ENCODE measurements at places on chromosomes 6 and 20. TPM values are rescaled to one million over a fixed set of nuclear protein-coding genes. Genes with fewer than 3 reads are reported as not detected.

Gene UCKL1
- 10.8 TPM for total RNA-seq

- DNase-seq = no peak
Observed at GRCh38 chr20:2261046-2261485, 34.7 kb upstream of the TGM3 start.

- DNase-seq = no peak
Observed at GRCh38 chr6:80468398-80468797, 361.9 kb downstream of the BCKDHB start.

DNA sequence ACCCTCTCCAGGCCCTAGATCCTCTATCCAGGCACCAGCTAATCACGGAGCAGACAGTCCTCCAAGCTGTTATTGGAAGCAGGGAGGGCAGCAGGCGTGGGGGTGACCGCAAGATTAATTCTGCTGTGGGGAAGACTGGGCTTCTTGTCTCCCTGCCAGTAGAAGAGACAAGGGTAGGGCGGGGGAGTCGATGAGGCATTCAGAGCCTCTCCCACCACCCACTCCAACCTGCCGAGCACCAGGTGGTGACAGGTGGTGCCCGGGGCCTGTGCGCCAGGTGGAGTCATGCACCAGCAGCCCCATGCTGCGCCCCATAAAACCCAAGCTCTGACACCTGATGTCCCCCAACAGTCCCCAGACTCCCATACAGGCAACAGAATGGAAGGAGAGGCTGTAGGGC is 89.6 kb downstream of the CDH22 start:
- DNase-seq = no peak

DNA sequence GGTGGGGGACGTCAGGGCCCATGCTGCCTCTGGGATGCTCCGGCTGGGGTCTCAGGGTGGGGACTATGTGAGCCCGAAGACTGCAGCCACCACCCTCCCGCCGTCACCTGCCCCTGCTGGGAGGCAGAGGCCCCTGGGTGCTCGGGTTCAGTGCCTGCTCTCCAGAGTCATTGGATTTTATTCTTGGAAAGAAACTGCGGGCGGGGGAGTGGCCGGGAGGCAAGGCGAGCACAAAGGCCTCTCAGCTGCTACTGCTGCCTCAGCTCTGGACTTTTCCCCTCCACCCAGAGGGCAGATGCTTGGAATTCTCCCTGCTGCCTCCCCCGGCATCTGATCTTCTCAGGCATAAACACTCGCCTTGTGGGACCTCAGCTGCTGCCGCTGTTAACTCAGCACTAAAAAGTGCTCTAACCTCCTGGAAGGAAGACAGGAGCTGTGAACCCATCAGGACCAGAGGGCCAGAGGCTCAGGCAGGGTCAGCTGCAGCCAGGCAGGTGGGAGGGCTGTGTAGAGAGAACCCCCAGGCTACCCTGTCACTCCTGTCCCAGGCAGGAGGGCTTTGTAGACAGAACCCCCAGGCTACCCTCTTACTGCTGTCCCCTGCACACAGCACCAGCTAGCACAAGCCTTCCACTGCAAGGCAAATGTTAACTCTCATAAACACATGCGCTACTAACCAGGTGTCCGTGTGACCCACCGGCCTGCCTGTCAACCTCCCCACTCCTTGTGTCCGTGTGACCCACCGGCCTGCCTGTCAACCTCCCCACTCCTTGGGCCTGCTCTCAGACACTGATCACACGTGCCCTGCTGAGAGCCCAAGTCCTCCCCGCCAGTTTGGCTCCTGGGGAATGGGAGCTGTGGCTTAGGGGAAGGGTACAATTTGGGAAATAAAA is 9.4 kb upstream of the FRMD1 start:
- DNase-seq = peak; percentile 85

Gene GNMT
- not detected for total RNA-seq

DNA sequence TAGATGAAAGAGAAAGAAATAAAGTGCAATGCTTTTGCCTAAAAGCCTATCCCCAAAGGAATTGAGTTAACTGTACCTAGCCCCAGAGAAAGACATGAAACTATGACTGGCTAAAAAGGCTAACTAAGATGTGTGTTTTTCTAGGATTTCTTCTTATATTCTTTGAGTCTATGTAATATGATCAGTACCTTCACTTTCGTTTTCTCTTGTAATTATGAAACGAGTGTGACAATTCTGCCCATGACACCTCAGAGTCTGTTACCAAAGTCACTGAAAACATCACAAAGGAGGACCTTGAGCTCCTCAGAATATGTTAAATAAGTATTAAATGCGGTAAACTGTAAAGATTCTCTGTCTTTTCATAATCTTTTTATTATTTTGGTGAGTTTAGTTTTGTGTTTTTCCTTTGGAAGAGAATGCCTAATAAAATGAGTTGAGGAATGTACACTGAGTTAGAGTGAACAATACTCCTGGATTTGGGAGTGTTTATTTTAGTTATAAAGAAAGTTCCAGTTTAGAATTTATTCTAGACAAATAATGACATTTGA is 141.3 kb downstream of the FUT9 start:
- no peak for DNase-seq

DNA sequence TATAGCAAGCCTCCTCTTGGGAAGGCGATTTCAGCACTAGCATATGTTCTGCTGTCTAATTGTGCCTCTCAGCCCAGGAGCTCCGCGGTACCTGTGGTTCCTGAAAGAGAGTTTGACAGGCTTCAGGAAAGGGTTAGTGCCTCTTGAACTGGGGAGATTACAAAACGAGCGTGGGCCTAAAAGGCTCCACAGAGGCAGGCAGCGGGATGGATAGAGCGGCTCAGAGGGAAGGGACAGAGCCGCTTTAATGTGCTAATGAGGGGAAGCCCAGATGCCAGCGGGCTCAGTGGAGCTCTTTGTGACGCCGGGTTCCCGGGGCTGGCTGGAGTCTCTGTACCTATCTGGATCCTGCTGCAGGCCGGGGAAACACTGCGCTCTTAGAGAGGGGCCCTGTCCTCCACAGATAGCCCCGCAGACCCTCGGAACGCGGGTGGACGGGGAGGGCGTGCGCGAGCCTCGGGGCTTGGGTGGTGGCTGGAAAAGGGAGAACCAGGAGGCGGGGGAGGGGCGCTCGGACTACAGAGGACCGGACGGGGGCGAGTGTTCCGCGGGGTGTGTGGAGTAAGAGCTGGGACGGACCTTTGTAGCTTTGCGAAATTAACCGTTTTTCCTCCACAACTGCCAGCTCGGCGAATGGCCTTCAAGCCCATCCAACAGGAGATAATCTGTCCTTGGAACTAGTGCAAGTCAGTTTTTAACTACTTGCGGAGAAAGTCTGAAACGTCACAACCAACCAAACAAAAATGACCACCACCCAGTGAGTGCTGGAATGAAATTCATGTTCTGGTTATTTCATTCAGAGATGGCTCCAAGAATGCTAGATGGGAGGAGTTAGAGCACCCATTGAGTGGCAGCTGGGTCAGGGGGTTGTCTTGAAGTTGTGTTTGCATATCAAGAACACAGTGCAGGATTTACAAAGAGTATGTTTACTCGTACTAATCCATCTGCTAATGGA is 13.0 kb downstream of the SLC35F1 start:
- peak; percentile 90 for DNase-seq

DNA sequence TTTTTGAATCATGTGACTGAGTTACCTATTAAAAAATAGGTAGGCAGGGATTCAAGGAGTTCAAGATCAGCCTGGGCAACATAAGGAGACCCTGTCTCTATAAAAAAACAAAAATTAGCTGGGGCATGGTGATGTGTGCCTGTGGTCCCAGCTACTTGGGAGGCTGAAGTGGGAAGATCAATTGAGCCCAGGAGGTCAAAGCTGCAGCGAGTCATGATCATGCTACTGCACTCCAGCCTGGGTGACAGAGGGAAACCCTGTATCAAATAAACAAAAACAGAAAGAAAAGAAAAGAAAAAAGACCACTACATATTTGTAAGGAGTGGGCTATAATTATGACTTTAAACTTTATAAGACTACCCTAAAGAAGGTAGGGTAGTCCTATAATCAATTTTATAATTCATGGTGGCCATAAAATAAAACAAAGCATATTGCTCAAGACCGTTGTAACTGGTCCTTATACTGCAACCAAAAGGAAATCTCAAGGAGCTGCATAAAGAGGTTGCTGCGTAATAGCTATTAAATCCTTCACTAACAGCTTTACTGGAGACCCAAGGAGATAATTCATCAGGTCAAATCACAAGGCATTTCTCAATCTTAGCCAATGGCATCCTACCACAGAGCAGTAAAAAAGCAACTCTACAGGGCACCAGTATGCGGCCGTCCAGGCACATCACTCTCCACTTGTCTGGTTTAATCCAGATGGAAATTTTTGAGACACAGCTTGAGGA is 13.5 kb downstream of the PIGU start:
- no peak for DNase-seq

DNA sequence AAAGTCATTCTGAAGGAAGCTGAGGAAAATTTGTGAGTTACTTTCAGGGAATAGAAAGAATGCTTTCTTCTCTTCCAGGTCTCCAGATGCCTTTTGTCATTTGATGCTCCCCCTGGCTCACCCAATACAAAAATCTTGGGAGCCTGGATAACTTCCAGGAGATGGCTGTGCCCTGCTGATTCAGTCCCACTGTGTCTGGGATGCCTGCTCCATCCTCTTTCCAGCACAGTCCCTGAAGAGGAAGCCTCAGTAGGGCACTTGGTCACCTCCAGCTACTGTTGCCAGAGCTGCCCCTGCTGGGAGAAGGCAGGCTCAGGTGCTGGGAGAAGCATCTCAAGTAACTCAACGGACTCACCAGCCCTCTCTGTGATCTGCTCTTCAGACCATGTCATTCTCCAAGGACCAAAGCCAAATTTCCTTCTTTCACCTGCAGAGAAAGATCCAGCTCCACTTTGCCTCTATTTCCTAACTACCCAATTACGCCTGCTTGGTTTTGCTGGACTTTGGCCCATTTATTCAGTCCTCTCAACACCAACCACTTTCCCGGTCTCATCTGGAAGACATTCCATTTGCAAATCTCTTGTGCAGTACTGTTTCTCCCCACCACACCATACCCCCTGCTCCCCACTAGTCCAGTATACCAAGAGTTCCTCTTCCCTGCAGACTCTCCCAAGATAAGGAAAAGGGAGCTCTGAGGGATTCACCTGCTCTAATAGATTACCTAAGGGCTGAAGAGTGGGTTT is 53.3 kb downstream of the SLC23A2 start:
- no peak for DNase-seq

- DNase-seq = no peak
Observed at GRCh38 chr6:8017276-8017701, 46.9 kb downstream of the BLOC1S5 start.

- DNase-seq = no peak
Observed at GRCh38 chr6:69865126-69865525, 1.2 kb upstream of the COL19A1 start.

- DNase-seq = no peak
Observed at GRCh38 chr6:5894357-5894756, 112.4 kb downstream of the NRN1 start.

Gene CTCFL
- 0.34 TPM for total RNA-seq

Gene MRAP2
- total RNA-seq = 0.75 TPM

Gene TNFRSF6B
- not detected for total RNA-seq

Data from neural progenitor cell (in vitro differentiated cells).